T-cell (primary cell): ENCODE measurements at places on chromosomes 4 and X. TPM values are rescaled to one million over a fixed set of nuclear protein-coding genes. Genes with fewer than 3 reads are reported as not detected.

DNA sequence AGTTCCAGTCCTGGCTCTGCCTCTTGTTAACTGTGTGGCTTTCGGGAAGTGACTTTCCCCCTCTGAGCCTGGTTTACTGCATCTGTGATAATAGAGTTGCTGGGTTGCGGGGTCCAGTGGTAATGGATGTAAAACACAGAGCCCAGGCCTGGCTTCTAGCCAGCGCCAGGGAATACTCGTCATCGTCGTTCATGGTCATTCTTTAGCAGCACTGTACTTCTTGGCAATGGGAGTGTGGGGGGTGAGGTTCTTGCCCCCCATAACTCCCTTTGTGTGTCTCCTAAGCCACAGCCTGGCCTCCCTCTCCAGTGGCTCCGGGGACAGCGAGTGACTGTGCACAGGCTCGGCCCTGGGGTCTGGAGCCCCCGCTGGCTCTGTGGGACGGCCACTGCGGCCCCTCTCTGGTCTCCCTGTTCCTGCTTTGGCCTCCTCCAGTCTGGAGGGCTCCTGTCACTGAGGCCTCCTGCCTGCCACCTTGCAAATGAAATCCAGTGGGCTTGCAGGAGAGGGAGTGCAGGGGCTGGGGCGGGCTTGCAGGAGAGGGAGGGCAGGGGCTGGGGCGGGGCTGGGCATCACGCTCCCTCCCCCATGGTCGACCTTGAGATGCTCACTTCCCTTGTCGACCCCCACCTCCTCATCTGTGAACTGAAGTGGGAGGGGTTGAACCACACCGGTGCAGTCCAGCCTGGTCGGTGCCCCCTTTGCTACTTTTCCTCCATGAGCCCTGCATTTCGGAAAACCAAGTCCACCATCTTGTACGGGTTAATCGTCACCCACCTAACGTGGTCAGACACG, 13.2 kb downstream of the PSAPL1 start:
- H3K36me3 ChIP-seq, result no peaks in the 10 kb centered on the region
- H3K27ac ChIP-seq, result no peak overlapping the region
- no peak overlapping the region for H3K4me3 ChIP-seq
- peaks cover 16% of the 10 kb centered on the region for H3K27me3 ChIP-seq

DNA sequence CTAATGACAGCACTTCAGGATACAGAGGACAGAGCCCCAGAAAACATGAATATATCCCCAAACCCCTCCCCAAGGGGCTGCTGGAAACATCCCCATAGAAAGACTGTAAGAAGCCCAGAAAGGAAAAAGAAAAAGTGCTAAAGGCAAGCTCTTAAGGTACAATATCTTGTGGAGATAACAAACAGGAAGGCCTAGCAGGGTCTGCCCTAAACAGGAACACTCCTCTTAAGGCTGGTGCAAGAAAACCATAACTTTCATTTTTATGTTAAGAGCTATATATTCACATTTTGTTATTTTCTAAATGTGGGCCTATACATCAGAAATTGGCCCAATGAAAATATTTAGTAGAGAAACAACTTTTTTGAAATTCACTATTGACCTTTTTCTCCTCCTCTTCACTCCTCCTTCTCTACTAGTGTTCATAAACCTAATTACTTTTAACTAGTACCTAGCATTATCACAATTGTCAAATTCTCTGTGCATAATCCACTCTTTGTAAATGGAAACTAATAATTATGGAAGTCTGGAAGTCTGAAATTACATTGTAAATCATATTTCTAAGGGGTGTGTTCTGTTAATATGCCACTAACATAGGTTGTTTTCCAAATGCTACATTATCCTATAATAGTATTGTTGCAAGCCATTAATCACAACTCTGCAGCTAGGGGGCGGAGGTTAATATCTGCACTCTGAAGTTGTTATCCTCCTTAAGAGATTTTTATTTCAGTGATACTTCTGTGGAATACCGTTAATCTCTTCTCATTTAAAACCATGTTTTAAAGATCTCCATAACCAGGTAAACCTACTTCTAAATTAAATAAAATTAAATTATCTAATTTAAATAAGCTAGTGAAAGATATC, 59.8 kb downstream of the CASK start:
- no peaks in the 10 kb centered on the region for H3K36me3 ChIP-seq
- H3K4me1 ChIP-seq, result peaks cover 11% of the 10 kb centered on the region
- no peak for DNase-seq
- no peaks in the 10 kb centered on the region for H3K27me3 ChIP-seq
- no peak overlapping the region for H3K4me3 ChIP-seq

GRCh38 chr4:113955411-113955810, 24.0 kb downstream of the ARSJ start:
- no peak overlapping the region for H3K27ac ChIP-seq
- DNase-seq, result no peak

DNA sequence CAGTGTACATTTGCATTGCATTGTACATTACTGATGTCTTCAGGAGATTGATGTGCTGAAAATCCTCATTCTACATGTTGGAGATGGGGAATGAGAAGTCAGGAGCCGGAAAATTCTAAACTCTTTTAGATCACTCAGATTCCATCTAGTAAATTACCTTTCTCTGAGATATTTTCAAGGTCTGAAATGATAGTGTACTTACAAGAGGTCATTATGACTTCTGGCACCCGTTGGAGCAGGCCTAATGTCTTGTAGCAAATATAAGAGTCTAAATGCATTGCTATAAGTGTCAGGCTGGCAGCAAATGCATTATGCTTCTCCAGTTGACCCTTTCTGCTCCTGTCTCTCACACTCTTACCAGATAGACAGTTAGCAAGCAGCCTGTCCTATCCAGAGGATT, 692.8 kb downstream of the GRID2 start:
- no peaks in the 10 kb centered on the region for H3K4me1 ChIP-seq
- no peak for DNase-seq
- no peaks in the 10 kb centered on the region for H3K27me3 ChIP-seq
- no peaks in the 10 kb centered on the region for H3K36me3 ChIP-seq
- no peak overlapping the region for H3K4me3 ChIP-seq

DNA sequence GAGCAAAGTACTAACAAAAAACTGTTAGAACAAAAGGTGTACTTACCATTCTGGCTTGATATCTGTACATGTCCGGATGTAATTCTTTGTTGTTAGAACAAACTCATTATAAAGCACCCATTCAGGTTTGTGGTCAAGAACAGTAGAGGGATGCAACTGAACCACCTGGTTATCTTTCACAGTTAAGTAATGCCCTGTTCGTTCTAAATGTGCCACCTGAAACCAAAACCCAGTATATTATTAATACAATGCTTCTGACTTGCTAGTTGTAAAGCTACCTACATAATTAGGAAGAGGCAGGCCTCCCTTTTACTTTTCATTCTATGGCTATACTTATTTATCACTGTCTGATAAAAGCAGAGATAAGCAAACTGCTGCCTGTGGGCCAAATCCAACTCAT, 54.8 kb downstream of the DHX15 start:
- H3K27ac ChIP-seq, result no peak overlapping the region
- no peak for DNase-seq
- H3K27me3 ChIP-seq, result no peaks in the 10 kb centered on the region
- no peaks in the 10 kb centered on the region for H3K4me1 ChIP-seq

- H3K27me3 ChIP-seq, result no peaks in the 10 kb centered on the region
- no peak overlapping the region for H3K4me3 ChIP-seq
- DNase-seq, result no peak
- H3K36me3 ChIP-seq, result no peaks in the 10 kb centered on the region
Observed at GRCh38 chr4:90621080-90621479, 493.9 kb downstream of the CCSER1 start.

DNA sequence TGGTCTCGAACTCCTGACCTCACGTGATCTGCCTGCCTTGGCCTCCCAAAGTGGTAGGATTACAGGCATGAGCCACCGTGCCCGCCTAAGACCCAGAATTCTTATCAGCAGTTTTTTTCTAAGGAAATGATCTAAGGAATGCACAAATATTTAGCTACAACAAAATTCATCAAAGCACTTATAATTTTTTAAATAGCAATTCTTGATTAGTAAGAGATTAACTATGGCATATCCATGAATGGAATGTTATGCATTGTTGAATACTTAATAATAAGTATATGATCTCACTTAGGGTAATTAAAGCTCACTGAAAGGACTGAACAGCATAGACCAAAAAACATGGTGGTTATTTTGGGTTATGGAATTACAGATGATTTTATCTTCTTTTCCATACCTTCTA, 18.4 kb downstream of the CENPU start:
- no peak for DNase-seq
- no peaks in the 10 kb centered on the region for H3K36me3 ChIP-seq
- no peaks in the 10 kb centered on the region for H3K27me3 ChIP-seq
- no peak overlapping the region for H3K27ac ChIP-seq
- no peak overlapping the region for H3K4me3 ChIP-seq

- no peak overlapping the region for H3K27ac ChIP-seq
- H3K27me3 ChIP-seq, result no peaks in the 10 kb centered on the region
- H3K36me3 ChIP-seq, result no peaks in the 10 kb centered on the region
Observed at GRCh38 chrX:154967603-154968002, 54.9 kb downstream of the F8 start.

MEPE gene
- not detected for total RNA-seq

TMPRSS11A gene
- total RNA-seq, result not detected

XAGE1A gene
- not detected for total RNA-seq

TLR1 gene
- 26.0 TPM for total RNA-seq
